ENCODE measurements at places on chromosomes 2 and 18.

DNA sequence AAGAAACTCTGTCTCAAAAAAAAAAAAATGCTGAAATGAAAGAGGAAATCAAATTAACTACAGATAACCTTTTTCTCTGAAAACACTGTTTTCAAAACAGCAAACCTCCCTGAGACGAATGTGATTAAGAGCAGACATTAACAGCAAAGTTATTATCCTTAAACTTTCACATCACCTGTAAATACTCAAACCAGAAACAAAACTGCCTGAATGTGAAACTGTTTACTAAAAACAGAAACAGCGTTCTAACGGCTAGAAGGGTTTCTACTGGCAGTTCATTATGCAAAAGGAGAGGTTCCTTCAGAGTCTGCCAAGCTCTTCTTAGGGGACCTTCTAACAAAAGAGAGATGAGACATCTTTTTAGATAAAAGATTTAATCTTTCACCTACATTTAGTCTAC lies 45.9 kb downstream of the PNO1 start:
- DNase-seq, result no peak

DNA sequence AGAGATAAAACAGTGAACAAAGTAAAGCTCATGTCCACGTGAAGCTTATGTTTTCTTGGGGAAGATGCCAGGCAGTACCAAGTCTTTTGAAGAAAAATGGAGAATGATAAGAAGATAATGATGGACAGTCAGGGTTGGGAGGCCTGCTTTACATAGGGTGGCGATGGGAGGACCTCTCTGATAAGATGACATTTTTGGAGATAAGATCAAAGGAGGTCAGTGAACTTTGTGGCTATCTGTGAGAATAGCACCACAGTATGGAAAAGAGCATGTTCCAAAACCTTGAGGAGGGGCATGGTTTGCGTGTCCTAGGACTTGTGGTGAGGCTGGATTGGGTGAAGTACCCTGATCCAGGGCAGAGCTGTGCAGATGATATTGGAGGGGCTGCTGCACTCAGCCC lies 461.7 kb upstream of the NRP2 start:
- no peak for DNase-seq

DNA sequence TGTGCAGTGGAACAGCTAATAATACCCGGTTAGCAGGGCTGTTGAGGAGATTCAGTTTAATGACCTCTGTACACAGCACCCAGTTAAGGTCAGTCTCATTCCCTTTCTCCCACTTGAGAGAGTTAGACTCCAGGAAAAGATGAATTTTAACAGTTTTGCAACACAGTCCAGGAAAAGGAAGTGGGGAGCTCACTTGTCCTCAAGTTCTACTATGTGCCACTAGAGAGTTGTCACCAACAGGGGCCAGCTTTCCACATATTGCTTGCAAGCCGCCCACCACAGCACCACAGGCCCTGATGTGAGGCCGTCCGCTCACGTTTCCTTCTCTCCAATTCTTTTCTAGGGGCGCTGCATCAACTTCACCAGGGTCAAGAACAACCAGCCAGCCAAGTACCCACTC lies 142.1 kb downstream of the GFPT1 start:
- DNase-seq, result no peak

DNA sequence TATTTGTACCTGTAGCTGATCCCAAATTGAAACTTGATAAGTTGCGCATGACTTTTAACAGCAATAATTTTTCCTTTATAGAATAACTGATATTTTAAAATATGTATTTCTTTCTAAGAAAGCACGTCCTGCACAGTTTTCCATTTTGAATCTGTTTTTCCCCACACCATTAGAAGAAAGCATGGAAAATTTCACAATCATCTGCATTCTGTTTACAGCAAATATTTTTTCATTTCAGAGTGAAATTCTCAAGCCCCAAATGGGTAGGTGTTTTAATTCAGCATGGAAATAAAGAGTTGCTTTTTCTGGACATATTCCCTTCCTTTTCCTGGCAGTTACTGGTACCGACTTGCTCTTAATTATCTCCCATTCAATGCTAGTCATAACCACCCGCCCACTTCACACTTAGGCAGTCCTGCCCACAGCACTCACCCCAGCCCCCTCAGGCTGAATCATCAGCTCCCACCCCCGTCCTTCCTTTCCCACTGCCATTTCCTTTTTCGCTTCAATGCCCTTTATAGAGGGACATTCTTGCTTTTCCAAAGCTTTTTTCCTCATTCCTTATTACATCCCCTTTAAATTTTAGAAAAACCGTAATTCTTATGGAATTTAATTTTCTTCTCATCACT lies 89.2 kb upstream of the GLS start:
- DNase-seq, result peak; percentile 34

DNA sequence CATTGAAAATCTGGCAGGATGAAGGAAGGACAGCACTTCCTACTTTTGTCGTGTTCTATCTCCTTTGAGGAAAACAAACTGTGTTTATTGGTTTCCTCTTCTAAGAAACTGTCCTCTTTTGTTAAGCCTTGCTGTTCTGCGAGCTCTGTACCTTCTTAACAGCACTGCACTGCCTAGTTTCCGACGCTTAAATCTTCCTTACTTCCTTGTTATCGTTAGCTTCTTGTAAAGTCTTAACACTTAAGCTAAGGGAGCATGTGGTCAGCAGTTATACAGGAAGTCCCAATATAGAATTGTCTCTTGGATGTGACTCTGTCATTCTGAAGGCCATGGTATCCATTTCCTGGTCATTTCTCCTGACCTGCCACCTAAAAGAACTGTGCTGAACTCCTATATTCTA lies 552.8 kb upstream of the NRP2 start:
- DNase-seq, result no peak

DNA sequence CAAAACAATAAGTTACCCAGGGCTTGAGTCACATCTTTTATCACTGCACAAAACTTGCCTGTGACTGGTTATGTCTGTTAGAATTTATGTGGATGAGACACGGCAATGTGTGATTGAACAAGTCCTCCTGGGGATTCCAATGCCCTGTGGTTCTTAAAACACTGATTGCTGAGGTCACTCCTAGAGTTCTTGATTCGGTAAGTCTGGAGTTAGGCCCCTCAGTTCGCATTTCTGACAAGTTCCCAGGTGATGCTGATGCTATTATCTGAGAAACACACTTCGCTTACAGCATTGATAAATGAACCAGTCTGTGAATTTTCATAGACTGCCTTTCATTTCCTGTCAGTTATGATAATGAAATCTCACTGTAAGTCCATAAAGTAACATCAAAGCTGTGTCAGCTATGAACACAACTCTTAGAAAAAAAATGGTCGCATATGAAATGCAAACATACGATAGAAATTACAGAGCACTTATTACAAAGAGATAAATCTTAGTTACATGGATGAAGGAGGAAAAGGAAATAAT lies 214.0 kb downstream of the DLGAP1 start:
- no peak for DNase-seq

GRCh38 chr2:20536619-20537422 lies 89.9 kb downstream of the RHOB start:
- no peak for DNase-seq

GRCh38 chr2:28567061-28567471 lies 71.2 kb downstream of the PLB1 start:
- no peak for DNase-seq

GRCh38 chr2:97688062-97688827 lies 18.7 kb downstream of the C2orf92 start:
- no peak for DNase-seq

DNA sequence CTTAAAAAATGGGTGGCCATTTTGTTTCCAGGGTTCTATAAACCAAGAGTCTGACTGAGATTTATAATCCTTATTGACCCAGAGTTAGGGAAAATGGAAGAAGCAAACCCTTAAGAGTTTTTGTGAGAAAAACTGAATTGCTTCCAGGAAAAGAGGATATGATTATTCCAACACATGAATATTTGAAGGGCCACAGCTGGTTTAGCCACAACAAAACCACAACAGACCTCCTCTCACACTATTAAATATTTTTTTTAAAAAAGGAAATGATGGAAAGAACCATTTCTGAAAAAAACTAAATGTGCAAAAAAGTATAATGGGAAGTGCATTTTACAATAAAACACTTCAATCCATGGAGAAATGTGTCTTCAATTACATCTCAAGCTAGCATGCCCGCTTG lies 182.7 kb downstream of the ETAA1 start:
- no peak for DNase-seq

GRCh38 chr2:9194352-9194751 lies 12.3 kb upstream of the ASAP2 start:
- DNase-seq, result no peak

- DNase-seq, result peak; percentile 13
Observed at GRCh38 chr18:36247036-36247435, 50.5 kb upstream of the FHOD3 start.

GRCh38 chr2:112660138-112660537 lies 14.4 kb downstream of the SLC20A1 start:
- DNase-seq, result no peak

DNA sequence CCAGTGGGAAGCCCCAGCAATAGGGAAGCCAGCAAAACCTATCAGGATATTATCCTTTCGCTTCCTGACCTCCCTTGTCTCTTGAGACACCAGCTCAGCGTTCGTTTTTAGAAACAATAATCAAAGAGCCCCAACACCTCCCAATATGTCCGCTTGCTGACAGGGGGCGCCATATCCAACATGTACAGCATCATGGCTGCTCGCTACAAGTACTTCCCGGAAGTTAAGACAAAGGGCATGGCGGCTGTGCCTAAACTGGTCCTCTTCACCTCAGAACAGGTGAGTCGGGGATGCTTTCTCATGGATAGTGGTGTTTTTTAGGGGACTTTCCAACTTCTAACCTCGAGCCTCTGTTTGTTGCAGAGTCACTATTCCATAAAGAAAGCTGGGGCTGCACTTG lies 28.7 kb downstream of the GAD1 start:
- no peak for DNase-seq

DNA sequence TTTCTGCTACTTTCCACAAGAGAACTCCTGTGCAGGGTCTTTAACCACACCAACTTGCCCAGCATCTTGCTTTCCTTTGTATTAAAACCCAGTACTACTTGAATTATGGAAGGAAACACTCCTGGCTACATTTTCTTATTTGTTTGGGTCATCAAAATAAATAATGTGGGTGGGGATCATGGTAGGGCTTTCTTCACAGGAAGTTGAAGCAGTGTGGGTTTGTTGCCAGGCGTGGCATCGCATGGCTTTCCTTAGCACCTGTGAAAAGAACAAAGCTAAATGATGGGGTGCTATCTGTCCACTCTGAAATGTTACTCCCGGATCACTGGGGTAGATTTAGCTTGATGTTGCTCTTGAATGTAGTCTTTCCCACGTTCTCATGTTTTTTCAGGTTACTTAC lies 18.7 kb downstream of the ARHGAP25 start:
- no peak for DNase-seq

DNA sequence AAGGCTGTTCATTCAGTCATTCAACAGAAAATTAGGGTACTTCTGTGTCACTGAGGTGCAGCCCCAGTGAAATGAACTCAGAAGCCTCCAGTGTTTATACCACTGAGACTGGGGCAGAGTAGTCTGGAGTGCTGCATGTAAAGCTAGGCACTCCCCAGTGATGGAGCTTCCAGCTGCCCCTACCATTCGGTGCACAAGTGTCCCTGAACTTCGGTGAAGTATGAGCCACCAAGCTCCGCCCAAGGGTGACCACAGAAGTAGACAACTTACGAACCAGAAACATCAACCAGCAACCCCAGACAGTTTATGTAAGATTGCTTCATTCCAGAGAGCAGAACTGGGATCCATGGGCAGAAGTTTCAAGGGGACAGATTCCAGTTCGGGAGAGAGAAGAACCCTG lies 70.6 kb upstream of the FOSL2 start:
- no peak for DNase-seq

DNA sequence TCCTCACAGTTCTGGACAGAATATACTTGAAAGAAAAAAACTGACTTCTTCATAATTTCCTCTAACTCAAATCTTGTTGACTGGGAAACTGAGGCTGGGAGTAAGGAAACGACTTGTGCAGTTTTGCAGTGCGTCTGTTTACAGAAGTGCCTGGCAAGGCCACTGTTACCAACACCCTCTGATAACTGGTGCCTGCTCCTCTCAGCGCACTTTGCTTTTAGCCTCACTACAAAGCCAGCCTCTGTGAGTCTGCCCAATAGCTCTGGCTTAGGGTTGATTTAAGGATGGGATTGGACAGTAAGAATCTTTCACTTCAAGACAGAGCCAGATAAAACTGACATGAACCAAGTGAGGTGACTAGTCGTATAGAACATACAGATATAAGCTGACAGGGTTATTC lies 410.8 kb downstream of the PTPRM start:
- no peak for DNase-seq

DNA sequence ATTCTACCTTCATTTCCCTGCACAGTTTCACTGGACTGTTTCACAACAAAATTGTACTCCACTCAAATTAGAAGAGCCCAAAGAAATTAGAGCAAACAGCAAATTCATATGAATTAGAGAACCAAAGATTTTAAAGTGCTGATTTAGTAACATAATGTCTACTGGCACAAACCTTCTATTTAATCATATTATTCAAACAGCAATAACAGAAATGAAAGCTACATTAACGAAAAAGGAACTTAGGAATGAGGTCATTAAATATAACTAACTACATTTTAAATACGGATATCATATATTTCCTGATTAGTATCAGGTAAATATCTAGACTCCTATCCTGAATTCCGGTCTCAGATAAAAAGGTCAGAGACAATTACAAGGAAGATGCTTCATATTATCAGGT lies 5.1 kb downstream of the C18orf32 start:
- DNase-seq, result no peak

DNA sequence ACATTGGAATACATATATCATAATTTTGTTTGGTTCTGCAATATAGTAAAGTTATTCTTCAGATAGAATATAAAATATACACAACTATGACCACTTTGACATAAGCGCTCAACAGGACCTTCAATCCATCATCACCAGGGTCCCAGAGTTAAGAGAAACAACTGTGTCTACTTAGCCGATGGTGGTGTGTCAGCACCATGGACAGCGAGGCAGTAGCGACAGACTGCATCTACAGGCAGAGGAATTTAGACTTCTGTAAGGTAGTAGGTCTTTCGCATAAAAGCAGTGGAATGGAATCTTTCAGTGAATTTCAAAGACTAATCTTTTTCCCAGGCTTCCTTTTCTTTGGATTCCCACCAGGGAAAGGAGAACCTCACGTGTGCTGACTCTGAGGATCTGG lies 20.5 kb upstream of the LRPPRC start:
- no peak for DNase-seq

- DNase-seq, result no peak
Observed at GRCh38 chr18:39455285-39455684, 1889.7 kb upstream of the CELF4 start.

DNA sequence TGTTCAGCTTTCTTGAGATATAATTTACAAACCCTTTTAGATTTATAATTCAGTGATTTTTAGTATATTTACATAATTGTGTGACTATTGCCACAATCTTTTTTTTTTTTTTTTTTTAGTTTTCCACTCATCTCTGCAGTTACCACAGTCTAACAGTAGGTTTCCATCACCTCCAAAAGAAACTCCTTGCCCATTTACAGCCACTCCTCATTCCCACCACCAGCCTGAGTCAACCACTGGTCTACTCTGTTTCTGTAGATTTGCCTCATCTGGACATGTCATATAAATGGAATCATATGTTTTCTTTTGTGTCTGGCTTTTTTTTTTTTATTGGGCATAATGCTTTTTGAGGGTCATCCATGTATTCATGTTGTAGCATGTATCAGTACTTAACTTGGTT lies 16.1 kb downstream of the MTX2 start:
- no peak for DNase-seq
